ENCODE measurements at places on chromosomes 3 and 15.

GRCh38 chr3:52396907-52397591 lies 47.9 kb downstream of the SEMA3G start:
- no peak for DNase-seq

- no peak for DNase-seq
These were observed 47.9 kb downstream of the TM2D3 start for GRCh38 chr15:101604124-101604874.

DNA sequence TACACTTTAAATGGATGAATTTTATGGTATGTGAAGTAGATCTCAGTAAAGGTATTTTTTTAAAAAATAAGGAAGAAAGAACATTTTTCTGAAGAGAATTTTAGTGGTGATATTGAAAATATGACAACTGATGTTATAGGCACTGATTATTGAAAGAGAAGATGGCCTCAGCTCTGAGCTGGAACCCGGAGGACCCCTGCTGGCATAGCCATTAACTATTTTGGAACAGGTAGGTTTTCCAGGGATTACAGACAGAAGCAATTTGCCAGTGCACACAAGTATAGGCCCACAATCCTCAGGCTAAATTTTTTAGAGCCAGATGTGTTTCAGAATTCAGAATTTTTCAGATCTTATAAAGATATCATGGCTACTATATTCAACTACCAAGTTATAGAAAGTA lies 315.9 kb upstream of the GPR149 start:
- DNase-seq: no peak

GRCh38 chr3:34703053-34703452 lies 904.6 kb downstream of the PDCD6IP start:
- no peak for DNase-seq

GRCh38 chr3:16568115-16568514 lies 37.1 kb downstream of the DAZL start:
- no peak for DNase-seq

- DNase-seq: no peak
These were observed 27.1 kb downstream of the CLRN1 start for GRCh38 chr3:150945226-150946032.

DNA sequence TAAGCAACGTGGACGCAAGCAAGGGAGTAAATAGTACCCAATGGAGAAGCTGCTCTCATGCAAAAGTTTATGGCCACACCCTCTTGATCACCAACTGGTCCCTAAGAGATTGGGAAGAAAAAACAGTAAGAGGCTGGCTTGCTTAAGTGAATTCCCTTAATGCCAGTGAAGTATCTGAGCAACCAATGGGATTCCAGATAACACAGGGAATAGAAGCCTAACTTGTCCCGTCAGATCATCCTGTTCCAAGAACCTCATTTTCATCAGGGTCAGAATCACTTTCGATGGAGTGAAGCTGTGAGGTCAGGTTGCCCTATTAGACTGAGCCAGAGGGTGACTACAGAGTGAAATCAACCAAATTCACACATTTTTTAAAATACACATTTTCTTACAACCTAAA lies 104.3 kb downstream of the CD47 start:
- DNase-seq: no peak

- DNase-seq: no peak
These were observed 12.3 kb downstream of the P2RY12 start for GRCh38 chr3:151372063-151372820.

DNA sequence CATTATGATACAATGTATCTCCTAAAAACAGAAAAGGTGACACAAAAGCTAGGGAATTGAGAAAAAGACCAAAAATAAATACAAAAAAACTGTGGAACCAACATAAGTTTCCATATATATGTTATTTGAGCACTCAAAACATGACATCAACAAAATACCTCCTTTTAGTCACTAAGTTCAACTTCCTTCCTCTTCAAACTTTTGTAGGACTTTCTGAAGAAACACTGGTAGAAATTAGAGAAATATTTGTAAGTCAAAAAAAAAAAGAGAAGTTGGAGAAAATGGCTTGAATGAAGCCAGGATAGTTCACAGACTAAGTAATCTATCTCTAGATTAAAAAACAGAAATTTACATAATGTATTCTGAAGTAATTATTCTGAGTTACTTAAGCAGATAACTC lies 208.4 kb upstream of the ALCAM start:
- no peak for DNase-seq

- no peak for DNase-seq
These were observed 65.8 kb upstream of the ZNF148 start for GRCh38 chr3:125440970-125441369.

GRCh38 chr3:194689493-194689944 lies 3.8 kb downstream of the FAM43A start:
- DNase-seq: no peak

DNA sequence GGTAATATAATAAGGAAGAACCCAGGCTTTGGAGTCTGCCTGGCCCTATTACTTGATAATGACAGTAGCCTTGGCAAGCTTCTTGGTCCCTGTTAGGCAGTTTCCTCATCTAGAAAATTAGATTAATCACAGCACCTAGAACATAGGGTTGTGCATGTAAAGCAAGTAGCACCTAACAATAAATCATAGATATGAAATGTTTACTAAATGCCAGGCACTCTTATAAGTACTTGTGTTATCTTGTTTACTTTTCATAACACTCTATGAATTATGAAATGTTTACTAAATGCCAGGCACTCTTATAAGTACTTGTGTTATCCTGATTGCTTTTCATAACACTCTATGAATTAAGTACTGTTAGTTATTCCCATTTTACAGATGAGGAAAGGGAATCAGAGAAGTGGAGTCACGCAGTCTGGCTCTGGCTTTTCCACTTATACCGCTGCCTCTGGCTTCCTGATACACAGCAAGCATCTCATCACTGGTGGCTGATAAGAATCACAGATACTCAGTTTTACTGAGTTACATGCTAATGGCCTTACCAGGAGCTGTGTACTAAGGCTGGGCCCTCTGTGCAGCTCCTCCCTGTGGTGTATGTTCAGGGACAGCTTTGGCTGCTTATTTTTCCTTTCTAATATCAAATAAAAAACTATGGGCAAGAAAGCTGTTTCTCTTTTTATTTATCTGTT lies 123.4 kb downstream of the FEZF2 start:
- no peak for DNase-seq

Data from hippocampal formation (tissue), 2 donors.